ENCODE measurements at places on chromosomes 6 and 20.

- no peak for DNase-seq
Measured at GRCh38 chr20:19794941-19795340, 36.9 kb downstream of the RIN2 start.

- no peak for DNase-seq
Measured at GRCh38 chr6:18415671-18416340, 28.7 kb downstream of the RNF144B start.

GRCh38 chr6:3592371-3592941, 135.6 kb upstream of the SLC22A23 start:
- no peak for DNase-seq

DNA sequence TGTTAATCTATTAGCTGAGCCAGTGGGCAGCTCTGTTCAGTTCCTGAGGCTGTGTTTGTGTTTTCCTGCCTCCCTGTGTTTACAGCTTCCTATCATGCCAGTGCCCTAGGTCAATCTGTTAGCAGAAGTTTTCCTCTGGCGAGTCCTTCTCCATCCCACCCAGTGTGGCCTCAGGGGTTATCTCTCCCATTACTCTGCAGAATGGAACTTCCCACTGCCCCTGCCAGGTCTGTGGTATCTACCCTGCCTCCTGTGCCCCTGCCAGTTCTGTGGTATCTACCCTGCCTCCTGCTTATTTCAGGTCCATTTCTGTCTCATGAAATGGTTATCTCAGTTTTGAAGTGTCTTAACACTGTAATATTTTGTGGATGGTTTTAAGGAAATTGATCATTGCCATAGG, 63.1 kb downstream of the SLX4IP start:
- no peak for DNase-seq

GRCh38 chr6:98812220-98812619, 22.2 kb upstream of the POU3F2 start:
- no peak for DNase-seq

- no peak for DNase-seq
Measured at GRCh38 chr20:58148891-58149290, 79.6 kb downstream of the ANKRD60 start.

DNA sequence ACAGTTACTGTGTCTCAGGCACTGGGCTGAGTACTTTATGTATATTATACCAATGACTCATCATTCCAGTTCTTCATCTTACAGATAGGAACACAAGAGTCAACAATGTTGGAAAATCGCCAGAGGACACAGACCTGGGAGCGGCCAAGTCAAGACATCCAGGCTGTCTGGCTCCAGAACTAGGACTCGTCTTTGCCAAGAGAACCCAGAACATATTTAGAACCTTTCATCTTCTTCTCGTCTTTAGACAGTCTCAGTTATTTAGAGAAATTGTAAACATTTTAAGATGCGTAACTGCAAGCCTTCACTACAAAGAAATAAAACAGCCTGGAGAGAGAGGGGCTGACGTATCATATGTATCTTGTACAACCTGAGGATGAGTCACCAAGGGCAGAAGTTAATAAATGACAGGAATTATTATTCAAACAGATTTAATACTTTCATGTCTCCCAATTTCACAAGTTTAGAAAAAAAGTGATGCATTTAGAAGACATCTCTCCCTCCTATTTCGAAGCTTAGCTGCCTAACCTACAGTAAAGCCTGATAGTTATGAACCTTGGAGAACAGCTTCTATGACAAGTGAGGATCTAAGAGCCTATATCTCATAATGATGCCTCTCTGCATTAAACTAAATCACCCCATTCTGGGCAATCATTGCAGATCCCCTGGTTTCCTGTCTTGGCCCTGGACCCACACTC, 43.4 kb downstream of the SLC22A3 start:
- no peak for DNase-seq

DNA sequence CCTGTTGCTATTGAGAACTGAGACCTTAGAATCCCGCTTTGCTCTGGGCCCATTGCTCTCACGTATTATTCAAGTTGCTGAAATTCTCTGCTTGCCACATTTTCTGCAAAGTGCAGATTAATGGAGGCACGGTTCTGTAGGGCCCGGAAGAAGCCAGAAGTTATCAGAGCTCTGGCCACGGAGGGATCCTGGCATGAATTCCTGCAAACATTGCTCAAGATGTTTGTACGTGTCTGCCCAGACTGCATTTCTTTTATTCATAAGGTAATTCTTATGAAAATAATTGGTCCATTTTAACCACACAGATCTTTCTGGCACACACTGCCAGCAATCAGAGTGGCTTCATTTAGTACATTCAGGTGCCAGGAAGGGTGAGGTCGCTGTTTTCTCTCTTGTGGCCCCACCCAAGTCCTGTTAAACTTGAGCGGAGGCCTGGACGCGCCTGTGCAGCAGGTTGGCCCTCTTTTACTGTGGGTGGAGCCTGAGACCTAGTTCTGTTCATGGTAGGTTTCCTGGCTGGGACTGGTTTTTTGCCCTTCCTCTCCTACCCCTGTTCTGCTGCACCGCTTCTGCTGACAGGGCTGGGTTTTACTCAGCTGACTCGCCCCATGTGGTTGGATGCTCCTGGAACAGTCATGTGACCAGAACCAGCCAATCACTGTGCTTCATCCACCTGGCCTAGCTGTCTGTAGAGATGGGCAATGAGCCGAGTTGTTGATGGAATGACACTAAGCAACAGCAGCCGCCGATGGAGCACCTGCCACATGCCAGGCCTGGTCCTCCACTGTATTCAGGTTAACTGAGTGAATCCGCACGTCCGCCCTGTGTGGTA, 230.2 kb downstream of the CDH4 start:
- peak; percentile 89 for DNase-seq

- DNase-seq = no peak
Measured at GRCh38 chr6:126664271-126664670, 324.4 kb downstream of the CENPW start.

DNA sequence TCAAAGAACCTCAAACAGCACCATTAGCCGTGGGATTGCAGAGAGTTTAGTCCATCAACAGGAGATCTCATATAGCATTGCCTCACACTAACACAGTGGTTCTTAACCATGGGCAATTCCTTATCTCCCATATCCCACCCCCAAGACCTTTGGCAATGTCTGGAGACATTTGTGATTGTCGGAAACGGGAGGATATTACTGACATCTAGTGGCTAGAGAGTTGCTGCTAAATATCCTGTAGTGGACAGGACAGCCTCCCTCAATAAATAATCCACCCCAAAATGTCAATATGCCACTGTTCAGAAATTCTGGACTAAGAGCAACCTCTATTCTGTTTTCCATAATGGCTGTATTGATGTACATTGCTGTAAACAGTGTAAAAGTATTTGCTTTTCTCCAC, 210.1 kb upstream of the CCN2 start:
- DNase-seq = no peak

DNA sequence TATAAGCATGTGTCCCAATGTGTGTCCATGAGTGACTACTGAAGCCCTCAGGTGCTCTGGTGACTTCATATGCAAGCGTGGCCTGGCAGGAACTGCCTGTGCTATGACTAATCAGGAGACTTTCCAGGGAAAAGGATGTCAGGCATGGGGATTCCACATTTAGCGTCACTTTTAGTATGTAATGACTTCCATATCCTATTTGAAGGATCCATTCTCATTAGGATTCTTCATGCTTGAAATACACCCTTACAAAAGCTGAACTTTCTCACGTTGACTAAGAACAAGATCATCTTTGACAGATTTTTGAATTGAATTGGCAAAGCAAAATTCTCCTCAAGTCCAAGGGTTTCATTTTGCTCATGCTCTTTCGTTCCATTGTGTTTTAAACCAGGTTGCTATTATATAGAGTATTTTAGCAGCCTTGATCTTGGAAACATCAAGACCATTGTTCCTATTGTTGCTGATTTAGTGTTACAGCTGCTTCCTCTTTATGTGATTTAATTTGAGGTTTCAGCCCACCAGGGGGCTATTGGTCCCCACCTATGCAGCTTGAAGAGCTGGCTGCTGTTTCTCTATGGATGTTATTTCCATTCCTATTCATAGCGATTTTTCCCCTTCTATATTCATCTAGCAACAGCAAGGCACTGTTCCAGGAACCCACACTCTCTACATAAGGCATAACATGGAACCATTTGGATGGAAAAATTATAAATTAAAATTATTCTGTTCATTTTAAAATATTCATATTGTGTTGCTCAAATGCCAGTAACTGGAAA, 418.6 kb downstream of the CDKAL1 start:
- DNase-seq = no peak

Data from RPMI8226 (cell line).